ENCODE measurements at places on chromosomes 2 and 18. TPM values are rescaled to one million over a fixed set of nuclear protein-coding genes. Genes with fewer than 3 reads are reported as not detected.
A peak's percentile ranks its signal among the peaks of the same experiment; 100 is the strongest.

MAP2 gene
- total RNA-seq = 8.5 TPM

CCDC148 gene
- 0.31 TPM for total RNA-seq

FBXO48 gene
- 0.61 TPM for total RNA-seq

GRCh38 chr18:21359746-21360145 lies 117.7 kb downstream of the GREB1L start:
- H3K4me1 ChIP-seq = no peaks in the 10 kb centered on the region
- no peak overlapping the region for H3K4me3 ChIP-seq
- no peaks in the 10 kb centered on the region for H3K27me3 ChIP-seq
- no peak for DNase-seq

GRCh38 chr18:62797329-62797728 lies 82.0 kb downstream of the PHLPP1 start:
- DNase-seq = no peak
- peaks cover 14% of the 10 kb centered on the region for H3K4me1 ChIP-seq
- H3K4me3 ChIP-seq = no peak overlapping the region
- H3K27me3 ChIP-seq = no peaks in the 10 kb centered on the region

GRCh38 chr2:60836491-60836890 lies 44.9 kb upstream of the REL start:
- H3K27me3 ChIP-seq = no peaks in the 10 kb centered on the region
- no peak overlapping the region for H3K4me3 ChIP-seq
- H3K27ac ChIP-seq = no peak overlapping the region
- no peaks in the 10 kb centered on the region for H3K36me3 ChIP-seq
- H3K4me1 ChIP-seq = no peaks in the 10 kb centered on the region
- no peak for DNase-seq

DNA sequence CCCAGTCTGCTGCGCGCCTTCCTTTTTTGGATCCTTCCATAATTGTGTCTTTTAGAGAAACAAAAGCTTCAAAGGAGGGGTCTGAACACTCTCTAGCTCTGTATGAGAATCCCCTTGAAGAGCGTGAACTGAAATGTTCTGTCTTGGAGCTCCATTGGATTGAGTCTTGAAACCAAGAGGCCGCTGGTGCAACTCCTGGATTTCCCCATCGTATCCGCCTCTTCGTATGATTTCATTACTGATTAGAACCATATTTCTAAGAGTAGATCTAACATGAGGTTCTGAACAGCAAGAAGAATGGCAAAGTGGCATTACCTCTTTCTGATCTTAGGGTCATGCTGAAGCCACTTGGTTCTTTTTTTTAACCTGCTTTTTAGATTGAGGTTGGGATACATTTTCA lies 31.4 kb upstream of the NRP2 start:
- no peak for DNase-seq
- H3K27ac ChIP-seq = no peak overlapping the region
- H3K27me3 ChIP-seq = peaks cover 31% of the 10 kb centered on the region
- H3K4me3 ChIP-seq = no peak overlapping the region
- H3K36me3 ChIP-seq = no peaks in the 10 kb centered on the region
- H3K4me1 ChIP-seq = no peaks in the 10 kb centered on the region

DNA sequence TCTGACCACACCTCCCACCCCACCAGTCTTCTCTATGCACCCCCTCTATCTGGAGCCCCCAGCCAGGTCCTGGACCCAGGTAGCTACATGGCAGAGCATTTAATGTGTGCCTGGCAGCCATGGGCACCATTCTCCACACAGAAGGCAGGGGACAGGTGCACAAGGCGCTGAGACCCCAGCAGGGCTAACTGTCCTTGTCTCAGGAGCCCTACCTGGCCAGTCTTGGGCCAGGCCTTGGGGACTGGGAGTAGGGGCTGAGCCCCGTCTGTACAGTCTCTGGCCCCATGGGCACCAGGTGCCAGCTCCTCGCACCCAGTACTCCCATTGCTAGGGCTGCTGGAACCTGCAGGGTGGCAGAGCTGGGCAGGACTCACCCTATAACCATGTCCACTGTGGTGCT lies 2.9 kb downstream of the GNLY start:
- H3K4me3 ChIP-seq = no peak overlapping the region
- no peak overlapping the region for H3K27ac ChIP-seq
- no peaks in the 10 kb centered on the region for H3K27me3 ChIP-seq
- no peaks in the 10 kb centered on the region for H3K4me1 ChIP-seq
- H3K36me3 ChIP-seq = no peaks in the 10 kb centered on the region

DNA sequence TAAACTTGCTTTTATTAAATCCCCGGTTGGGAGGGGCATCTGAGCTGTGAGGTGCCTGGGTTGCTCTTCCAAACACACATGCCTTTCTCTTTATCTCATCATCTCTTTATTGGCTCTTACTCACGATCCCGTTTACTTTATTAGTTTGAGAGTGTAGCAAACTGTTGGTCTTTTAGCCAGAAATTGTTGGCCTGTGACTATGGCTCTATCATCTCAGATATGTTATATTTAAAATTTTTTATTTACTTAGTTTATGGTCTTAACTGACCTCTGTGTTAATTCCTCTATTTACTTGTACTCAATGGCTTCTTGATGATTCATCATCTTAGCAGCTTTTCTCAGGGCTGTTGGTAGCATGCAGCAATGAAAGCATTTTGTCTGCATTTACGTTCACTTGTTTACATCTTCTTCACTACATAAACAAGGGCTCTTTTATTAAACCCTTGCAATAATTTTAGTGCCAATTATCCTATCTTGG lies 408.4 kb downstream of the HRH4 start:
- peaks cover 7% of the 10 kb centered on the region for H3K4me1 ChIP-seq
- no peaks in the 10 kb centered on the region for H3K27me3 ChIP-seq
- H3K36me3 ChIP-seq = no peaks in the 10 kb centered on the region
- no peak overlapping the region for H3K4me3 ChIP-seq

GRCh38 chr2:235447210-235447609 lies 46.6 kb upstream of the AGAP1 start:
- no peak for DNase-seq
- peaks cover 6% of the 10 kb centered on the region for H3K27me3 ChIP-seq
- no peaks in the 10 kb centered on the region for H3K4me1 ChIP-seq
- H3K36me3 ChIP-seq = no peaks in the 10 kb centered on the region
- no peak overlapping the region for H3K27ac ChIP-seq

DNA sequence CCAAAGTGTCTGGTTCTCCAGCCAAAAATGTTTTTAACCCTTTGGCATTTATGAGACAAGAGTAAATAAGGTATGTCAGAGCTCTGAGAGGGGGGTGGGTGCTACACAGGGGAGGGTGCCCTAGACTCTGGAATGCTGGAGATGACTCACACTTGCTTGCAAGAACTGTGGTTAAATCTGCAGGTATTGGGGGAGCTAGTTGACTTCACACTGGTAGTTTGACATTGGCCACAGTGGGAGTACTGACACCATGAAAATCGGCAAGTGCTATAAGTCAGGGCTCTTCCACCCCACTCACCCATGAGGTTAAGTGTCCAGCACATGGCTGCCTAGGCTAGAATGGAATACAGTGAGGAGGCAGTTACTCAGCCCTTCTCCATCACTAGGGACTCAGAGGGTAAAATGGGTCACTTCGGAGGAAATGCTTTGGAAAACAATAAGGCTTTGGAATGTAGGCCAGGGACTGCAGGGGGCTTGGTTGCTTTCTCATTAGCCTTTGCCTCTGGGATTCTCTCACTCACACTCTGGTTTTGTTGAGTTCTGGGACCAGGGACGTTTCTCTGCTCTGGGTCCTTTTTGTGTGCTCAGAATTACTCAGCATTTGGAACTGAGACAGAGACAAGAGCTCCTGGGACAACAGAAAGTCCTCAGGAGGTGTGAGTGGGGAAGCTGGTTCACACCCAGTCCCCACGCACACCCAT lies 91.6 kb downstream of the ACKR3 start:
- H3K27ac ChIP-seq = peak overlapping the region; percentile 69
- no peak overlapping the region for H3K4me3 ChIP-seq
- no peaks in the 10 kb centered on the region for H3K36me3 ChIP-seq
- DNase-seq = no peak
- H3K4me1 ChIP-seq = peaks cover 47% of the 10 kb centered on the region

GRCh38 chr2:119914266-119914665 lies 98.6 kb upstream of the EPB41L5 start:
- no peaks in the 10 kb centered on the region for H3K4me1 ChIP-seq
- H3K27me3 ChIP-seq = no peaks in the 10 kb centered on the region
- H3K36me3 ChIP-seq = no peaks in the 10 kb centered on the region

DNA sequence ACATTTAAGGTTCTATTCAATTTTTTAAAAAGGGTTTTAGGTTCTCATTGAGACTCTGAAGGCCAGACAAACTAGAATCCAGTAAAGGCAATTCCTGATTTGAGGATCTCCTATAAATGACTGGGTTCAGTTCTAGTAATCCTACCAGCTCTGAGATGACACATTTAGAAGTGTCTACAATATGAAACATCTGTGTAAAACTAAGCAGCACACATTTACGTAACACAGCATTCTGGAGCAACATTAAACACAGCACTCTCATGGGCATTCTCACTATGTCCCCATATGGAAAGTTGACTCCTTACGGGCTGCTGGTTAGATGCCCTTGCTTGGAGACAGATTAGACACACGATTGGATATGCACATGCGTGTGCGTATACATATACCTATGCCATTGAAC lies 114.4 kb downstream of the ZNF385B start:
- no peaks in the 10 kb centered on the region for H3K27me3 ChIP-seq
- H3K4me1 ChIP-seq = no peaks in the 10 kb centered on the region
- H3K27ac ChIP-seq = no peak overlapping the region
- DNase-seq = no peak

GRCh38 chr2:187075199-187075635 lies 226.2 kb upstream of the ZSWIM2 start:
- no peak for DNase-seq
- no peaks in the 10 kb centered on the region for H3K36me3 ChIP-seq
- H3K4me1 ChIP-seq = no peaks in the 10 kb centered on the region
- no peak overlapping the region for H3K4me3 ChIP-seq

Data from esophagus squamous epithelium (tissue), 5 donors.